ENCODE measurements at places on chromosomes 11 and 22.

DNA sequence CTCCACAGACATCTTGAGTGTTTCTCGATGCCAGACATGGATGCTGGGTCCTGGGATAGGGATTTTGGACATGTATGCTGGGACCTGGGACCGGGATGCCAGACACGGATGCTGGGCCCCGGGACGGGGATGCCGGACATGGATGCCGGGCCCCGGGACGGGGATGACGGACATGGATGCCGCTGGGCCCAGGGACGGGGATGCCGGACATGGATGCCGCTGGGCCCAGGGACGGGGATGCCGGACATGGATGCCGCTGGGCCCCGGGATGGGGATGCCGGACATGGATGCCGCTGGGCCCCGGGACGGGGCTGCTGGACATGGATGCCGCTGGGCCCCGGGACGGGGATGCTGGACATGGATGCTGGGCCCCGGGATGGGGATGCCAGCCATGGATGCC lies 97.1 kb upstream of the NNMT start:
- no peak for DNase-seq

DNA sequence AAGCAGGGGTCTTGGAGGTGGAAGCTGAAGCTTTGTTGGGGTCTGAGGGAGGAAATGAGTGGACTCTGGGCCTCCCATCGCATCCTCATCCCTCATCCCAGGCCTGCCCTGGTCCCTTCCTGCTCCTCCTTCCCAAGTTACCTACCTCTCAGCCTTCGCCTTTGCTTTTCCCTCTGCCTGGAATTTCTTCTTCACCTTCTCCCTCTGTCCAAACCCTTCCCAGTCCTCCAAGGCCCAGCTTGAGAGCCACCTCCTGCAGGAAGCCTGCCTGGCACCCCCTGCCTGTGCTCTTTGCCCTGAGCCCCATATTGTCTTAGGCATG lies 2.1 kb upstream of the NUDT8 start:
- DNase-seq = no peak

DNA sequence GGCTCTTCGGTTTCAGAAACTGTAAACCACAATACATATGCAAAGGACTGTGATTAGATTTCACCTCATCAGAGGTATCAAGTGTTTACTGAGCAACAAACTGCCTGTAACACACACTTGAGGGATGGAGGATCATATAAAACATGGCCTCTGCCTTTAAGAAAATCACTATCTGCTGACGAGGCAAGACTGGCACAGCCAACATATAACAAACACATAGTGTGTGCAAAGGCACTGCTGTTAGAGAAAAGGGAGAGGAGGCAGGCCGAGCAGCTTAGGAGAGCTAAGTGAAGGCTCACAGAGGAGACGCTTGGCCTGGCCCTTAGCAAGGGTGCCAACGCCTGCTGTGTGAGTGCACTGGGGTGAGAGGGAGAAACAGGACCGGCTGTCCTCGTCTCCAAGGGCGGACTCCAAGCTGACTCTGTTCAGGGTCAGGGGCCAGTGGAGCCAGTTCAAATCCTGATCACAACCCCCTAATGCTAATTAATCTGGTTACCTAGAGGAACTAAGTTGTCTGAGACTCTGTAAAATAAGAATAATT lies 48.2 kb downstream of the LRFN4 start:
- no peak for DNase-seq

DNA sequence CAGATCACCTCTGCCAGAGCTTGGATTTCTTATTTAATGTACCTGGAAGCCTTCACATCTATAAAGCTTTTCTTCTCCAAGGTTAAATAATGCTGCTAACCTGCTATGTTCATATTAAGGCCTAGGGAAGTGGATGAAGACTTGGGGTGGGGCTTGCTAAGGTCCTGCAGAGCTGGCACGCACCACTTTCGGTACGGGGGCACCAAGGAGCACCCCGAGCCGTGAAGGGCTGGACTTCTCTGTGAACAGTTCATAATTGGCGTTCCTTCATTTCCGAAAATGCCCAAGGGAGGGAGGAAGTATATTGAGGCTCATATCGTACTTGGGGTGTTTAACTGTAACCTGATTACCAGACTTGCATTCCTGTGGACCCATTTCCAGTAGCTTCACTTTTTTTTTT lies 59.6 kb downstream of the ST14 start:
- no peak for DNase-seq

- DNase-seq = no peak
Observed at GRCh38 chr22:44452531-44453420, 45.3 kb downstream of the RTL6 start.

DNA sequence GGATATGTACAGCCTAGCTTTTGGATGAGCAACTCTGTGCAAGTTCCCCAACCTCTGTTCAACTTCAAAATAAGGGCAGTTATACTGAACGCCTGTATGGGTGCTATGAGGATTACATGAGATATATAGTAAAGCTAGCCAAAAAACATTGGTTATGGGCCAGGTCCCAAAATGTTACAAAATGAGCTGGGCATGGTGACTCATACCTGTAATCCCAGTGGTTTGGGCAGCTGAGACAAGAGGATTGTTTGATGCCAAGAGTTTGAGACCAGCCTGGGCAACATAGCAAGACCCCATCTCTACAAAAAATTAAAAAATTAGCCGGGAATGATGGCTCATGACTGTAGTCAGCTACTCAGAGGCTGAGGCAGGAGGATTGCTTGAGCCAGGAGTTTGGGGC lies 118.4 kb downstream of the TEAD1 start:
- DNase-seq = no peak
